PC-3 (cell line): ENCODE measurements at places on chromosomes 3 and 15. TPM values are rescaled to one million over a fixed set of nuclear protein-coding genes. Genes with fewer than 3 reads are reported as not detected.

Gene SOX2
- total RNA-seq, result not detected in 2 replicates

Gene FILIP1L
- total RNA-seq, result not detected in 2 replicates

Gene CHRM5
- total RNA-seq, result 0.04 TPM in 1 of 2 replicates, not detected in the other

Gene ZNF592
- total RNA-seq, result 12.3 and 13.0 TPM in 2 replicates

Gene ZBTB20
- 1.3 and 3.7 TPM in 2 replicates for total RNA-seq
